ENCODE measurements at places on chromosomes 13 and 19.

- no peak for DNase-seq
Observed at GRCh38 chr13:52449331-52450011, 963 bp downstream of the VPS36 start.

- DNase-seq = no peak
Observed at GRCh38 chr19:30886222-30886621, 463.0 kb downstream of the TSHZ3 start.

- DNase-seq = peak; percentile 34
Observed at GRCh38 chr19:35935911-35936737, at the start of gene LRFN3. Gene LRFN3, plus strand, starts transcription at chr19:35936374. Its CDS starts 3,052 bp downstream, at chr19:35939426.

DNA sequence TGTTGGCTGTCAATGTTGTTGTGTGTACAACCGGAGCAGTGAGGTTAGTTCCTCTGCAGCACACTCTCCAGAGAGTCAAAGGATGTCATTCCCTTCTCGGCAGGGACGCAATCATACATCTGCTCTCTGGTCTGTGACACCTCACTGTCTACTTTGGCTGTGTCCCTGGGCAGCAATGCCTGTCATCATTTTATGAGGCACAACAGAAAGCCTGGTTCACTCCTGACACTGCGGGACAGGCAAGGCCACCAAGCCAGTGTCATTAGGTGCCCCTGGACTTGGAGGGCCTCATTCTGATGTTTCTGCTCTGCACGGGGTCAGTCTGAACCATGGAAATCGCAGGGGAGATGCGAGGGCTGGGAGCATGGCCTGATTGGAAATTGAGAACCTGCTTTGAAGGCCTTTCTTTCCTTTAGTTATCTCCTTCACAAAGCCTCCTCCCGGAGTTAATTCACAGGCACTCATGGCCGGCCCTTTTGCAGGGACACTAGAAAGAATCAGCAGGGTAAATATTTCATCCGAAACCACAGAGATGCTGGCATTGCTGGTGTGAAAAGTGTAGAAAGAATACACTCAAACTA is 284.4 kb downstream of the ZNF536 start:
- DNase-seq = no peak

Measured in stimulated activated CD4-positive, alpha-beta T cell treated with anti-CD3 and anti-CD28 coated beads, TNF-alpha, amount 100 ng/mL, for 4 hours (primary cell).